CD4-positive, alpha-beta T cell treated with Interleukin-10 for 1 hour (primary cell): ENCODE measurements at places on chromosomes 4 and X.

GRCh38 chr4:134147941-134148340, 53.6 kb downstream of the PABPC4L start:
- no peak for DNase-seq

DNA sequence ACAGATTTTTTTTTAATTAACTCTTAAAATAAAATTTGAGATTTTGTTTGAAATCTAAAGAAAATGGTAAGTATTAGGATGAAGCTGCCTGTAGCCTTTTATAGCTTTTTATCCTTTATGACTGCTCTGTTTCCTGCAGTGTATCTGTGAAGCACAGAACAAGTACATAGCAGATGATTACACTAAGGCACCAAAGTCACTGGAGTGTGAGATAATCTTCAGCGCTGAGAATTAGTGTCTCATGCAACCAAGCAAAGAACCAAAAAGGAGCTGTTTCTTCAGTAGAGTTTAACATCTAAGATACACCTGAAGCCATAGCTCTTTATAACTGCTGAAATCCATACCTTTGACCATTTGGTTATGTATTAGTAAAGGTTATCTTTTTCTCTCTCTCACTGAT, 1989.8 kb upstream of the PCDH10 start:
- DNase-seq: no peak

GRCh38 chr4:81257816-81258215, 42.8 kb upstream of the PRKG2 start:
- no peak for DNase-seq

DNA sequence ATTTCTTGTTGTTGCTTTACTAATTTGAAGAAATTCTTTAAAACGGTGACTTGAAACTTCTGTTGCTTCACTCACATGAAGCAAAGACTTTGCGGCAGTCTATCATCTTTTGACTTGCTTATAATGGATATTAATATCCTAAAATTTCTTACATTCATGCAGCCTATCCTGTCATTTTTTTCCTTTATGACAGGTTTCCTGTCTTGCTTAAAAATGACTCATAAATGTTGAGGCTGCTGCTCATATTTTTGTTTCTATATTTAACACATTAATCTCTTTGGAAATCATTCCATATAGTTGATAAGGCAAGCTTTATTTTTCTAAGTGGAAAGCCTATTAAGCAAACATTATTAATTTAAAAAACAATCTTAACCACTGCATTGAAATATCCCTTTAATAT, 176.6 kb upstream of the GALNTL6 start:
- no peak for DNase-seq

DNA sequence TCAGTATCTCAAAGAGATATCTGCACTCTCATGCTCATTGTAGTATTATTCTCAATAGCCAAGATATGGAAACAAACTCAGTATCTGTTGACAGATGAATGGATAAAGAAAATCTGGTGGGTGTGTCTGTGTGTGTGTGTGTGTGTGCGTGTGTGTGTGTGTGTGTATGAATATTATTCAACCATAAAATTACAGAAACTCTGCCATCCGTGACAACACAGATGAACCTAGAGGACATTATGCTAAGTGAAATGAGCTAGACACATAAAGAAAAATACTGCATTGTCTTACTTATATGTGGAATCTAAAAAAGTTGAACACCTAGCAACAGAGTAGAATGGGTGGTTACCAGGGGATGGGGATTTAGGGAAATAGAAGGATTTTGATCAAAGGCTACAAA, 13.2 kb downstream of the XKRX start:
- no peak for DNase-seq

DNA sequence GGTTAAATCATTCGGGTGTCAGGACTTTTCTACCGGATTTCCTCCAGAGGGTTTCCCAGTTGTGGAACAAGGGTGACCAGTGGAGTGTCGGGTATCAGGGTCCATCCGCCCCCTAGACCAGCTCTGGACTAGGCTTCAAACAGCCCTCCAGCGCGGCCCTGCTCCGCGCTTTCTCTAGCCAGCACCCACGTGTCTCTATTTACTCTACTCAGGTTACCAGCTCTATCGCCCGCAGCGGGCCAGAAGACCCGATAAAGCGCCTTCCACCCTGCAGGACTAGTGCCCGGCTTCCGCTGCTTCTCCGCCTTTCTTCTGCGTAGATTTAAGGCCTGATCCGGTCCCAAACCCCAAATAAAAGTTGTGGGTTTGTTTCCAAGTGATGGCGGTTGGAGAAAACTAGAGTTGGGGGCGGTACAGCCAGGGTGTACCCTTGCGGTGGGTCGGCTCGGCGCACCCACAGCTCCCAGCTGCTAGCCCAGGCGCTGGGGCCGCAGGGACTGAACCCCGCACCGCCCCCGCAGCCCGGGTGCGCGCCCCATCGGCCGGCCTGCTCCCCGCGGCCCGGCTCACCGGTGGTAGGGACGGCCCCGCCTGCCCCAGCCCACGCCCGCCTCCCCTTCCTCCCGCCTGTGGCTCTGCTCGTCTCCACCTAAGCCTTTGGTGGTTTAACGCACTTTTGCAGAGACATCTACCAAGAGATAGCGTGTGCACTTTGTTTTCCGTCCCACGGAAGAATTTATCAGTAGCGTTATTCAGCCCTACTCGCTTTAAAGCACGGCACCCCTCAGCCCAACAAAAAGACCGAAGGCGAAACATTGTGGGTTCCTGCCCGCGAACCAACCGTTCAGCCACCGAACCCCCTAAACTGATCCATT, 2.1 kb downstream of the LEF1 start:
- DNase-seq: peak; percentile 52

- DNase-seq: peak; percentile 31
These were observed 944 bp downstream of the FUNDC2 start for GRCh38 chrX:155027509-155028066.

DNA sequence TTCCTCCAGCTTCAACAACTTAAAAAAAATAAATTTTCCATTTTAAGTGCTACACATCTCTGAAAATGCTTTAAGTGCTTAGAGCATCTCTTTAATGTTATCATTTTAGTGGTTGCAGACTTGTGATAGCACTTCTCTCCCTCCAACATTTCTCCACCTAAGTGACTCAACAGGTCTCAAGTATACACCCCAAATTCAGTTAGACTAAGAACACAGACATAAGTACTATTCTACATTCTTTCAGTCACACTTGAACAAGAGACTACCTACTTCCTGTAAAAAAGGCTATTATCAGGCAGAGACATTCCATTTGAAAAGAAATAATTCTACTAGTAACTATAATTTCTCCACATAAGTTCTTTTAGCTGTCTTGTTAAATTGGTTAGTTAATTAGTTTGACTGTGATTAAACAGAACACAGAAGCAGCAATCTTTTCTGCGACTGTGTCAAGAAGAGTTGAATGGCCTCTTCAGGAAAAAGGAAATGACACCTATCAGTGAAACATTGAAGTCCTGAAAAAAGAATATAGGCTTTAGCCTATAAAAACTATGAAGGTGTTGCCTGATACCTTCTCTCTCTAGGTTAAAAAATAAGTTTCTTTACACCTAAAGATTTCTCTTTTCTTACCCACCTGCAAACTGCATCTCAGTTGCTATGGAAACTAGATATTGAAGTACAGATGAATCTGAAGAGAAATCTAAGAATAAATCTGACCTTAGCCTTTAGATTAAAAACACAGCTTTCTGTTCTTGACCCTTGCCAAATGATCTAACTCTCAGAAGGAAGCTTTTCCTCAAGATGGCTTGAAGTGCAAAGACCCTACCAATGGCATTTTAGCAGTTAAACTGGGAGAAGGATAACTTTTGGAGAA, 18.0 kb downstream of the NAF1 start:
- DNase-seq: no peak

- no peak for DNase-seq
These were observed 129.0 kb downstream of the SH2D1A start for GRCh38 chrX:124475358-124475757.

GRCh38 chrX:22445880-22446279, 173.2 kb downstream of the CBLL2 start:
- DNase-seq: no peak

DNA sequence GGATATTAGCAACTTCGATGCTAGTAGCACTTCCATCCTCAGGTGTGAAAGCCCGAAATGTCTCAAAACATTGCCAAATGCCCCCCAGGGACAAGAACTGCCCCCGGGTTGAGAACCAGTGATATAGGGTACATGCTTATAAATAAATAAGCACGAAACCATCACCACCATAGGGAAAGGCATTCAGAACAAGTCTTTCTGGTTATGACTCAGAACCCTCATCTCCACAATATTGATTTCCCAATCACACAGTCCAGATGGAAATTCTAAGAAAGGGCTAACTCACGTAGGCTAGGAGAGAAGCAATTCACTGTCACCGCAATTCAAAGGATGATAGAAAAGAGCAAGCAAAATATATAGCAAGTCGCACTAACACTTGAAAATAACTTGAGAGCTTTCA, 84.8 kb downstream of the ANOS1 start:
- DNase-seq: no peak
